ENCODE measurements at places on chromosomes 12 and 14.

GRCh38 chr14:78997811-78998210, 827.6 kb downstream of the NRXN3 start:
- DNase-seq = peak; percentile 92

DNA sequence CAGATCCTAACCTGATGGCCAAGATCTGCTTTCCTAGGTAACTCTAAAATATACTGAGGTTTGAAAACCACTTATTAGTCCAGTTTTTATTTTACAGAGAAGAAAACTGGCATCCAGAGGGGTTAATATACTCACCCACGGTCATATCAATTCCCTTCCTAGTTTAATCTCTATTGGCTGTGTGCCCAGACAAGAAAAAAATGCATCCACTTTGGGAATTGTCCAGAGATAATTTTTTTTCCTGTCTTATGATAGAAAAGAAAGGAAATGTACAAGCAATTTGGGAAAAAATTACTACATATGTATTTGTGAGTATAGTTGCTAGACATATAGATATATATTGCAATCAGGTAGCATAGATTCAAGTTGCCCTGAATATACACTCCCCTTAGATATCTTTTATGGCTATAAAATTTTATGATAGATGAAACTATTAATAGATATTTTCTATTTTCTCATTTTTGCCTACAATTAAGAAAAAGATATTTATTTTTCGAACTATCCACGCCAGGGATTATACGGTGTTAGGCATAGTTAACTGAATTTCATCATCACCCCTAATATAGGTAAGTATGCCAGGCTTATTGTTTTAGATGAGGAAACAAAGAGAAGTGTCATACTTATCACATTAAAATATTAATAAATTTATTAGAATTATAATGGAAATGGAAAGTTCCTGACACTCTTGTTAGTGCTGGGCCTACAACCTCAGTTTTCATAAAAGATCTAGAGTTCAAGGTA, 100.5 kb upstream of the SLC38A2 start:
- no peak for DNase-seq

DNA sequence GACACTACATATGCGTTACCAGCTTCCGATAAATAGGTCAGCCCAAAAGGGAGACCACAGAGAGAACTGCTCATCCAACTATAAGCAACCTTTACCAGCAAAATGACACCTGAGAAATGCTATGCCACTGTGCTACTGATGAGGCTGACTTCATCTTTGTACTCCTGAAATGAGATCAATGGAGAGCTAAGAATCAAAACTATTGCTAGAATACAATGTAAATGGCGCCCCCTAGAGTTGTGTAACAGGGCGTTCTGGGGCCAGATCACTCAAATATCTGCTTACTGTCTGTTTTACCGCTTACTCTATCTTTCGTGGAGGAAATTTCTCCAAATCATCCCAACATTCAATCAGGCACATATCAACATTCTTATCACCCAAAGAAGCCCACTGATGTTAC, 4.6 kb downstream of the ZNF384 start:
- peak; percentile 73 for DNase-seq

GRCh38 chr12:102961466-102961855, 4.0 kb downstream of the ASCL1 start:
- DNase-seq = no peak

DNA sequence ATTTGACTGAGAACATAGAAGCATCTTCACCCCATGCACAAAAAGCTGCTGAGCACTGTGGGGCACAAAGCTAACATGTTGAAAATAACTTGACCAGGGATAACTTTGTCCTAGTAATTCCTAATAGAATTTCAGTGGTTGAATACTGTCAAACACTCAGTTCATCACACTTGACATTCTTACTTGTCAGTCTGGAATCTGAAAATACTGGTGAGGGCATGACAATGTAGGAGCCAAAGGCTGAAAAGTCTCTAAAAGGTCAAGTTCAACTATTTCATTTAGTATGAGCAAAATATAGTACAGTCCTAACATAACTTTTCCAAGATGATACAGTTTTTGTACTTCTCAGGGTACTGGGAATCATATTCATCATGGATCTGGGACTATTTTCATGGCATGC, 504.4 kb upstream of the LMO3 start:
- DNase-seq = no peak

GRCh38 chr12:47781479-47782371, 8.7 kb downstream of the SLC48A1 start:
- peak; percentile 69 for DNase-seq

Data from G401 (cell line).